ENCODE measurements at places on chromosomes 4 and X.

DNA sequence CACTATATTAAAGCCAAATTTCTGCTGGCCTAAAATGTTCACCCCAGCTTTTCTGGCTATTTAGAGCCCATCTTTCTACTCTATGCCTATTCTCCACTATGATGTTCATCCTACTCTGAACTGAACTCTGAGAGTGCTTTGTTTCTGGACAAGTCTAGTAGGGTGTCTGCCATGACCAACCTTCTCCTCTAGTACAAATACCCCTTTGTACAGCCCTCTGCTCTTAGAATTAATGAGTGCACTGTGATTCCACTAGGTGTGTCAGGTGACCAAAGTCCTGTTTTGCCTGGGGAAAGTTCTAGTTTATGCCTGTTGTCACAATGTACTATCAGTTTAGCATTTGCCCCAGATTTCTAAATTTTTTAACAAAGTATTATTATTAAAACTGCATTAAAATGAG, 388.1 kb upstream of the MAD2L1 start:
- no peak for DNase-seq

DNA sequence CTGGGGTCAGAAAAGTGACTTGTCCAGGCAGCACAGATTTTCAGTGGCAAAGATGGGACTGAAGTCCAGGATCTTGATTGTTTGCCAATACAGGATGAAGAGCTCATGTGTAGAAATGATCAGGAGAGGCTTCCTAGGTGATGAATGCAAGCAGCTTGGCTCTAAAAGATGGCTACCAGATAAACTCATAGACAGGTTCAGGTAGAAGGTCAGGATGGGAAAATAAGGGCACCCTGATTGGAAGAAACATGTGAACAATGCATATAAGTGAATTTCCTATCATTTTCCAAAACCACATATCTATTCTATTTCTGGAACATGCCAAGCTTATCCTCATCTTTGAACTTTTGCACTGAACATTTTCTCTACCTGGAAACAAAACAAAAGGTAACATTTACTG, 87.7 kb downstream of the FAM13A start:
- no peak for DNase-seq

DNA sequence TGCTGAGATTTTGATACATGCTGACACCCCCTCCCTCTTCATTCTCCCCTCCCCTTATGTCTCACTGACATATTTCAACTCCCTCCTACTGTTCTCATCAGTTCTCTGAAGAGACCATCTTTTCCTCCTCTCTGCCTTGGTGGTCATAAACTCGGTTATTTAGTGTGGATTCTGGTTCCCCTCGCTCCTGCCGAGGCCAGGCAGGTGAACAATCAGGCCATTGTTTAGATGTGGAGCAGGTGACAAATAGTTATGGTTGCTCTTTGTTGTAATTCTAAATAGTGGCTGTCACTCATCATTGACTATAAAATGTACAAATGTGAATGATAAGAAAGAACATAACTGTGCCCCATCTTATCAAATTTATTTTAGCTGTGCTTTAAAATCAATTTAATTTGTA, 324.6 kb downstream of the BCOR start:
- no peak for DNase-seq

GRCh38 chr4:185966997-185967775, 101.8 kb upstream of the TLR3 start:
- DNase-seq: no peak

DNA sequence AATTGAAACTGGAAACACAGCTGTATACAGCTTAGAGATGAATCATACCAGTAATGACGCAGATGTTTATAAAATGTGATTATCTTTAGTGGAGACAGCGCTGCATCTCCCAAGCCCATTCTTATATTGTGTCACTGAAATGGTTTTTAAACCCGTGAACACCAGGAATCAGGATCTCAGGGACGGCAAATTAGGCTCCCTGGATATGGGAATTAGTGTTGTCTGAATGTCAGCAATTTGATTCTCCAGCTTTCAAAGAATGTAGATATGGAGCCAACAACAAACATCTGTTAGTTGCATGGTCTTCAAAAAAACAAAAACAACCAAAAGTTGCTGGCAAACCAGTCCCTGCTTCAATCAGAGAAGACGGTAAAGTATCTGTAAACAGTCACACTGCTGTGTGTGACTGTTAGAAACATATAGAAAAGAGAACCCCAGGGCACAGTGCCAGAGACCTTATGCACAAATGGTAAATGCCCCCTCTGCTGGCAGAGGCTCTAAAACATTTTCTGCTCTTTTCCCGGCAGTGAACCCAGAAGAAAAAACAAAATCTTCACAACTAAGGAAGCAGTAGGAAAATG, 351.9 kb upstream of the FTHL17 start:
- no peak for DNase-seq

- no peak for DNase-seq
These were observed 274.5 kb upstream of the NOCT start for GRCh38 chr4:138740816-138741745.

- no peak for DNase-seq
These were observed 1.7 kb upstream of the FGFRL1 start for GRCh38 chr4:1009542-1010394.

- DNase-seq: no peak
These were observed 51.7 kb downstream of the PHF8 start for GRCh38 chrX:53992589-53992988.

GRCh38 chr4:148053298-148054003, 321.6 kb downstream of the ARHGAP10 start:
- DNase-seq: no peak

DNA sequence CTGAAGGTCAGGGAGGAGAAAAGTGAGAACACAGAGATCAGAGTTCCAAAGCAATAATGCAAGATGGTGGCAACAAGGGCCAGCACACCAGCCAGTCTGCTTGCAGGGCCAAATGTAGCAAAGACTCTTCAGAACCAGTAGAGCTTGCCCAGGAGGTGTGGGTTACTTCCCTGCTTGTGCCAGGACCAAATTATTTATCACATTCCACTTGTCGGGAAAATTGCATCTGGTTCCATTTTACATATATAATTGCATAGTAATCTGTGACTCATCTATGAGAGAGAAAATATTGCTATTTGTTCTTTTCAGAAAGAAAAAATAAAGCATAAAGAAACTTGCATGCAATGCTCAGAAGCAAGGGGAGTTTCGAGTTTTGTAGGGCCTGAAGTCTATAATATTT, 41.4 kb downstream of the MAML3 start:
- DNase-seq: no peak

DNA sequence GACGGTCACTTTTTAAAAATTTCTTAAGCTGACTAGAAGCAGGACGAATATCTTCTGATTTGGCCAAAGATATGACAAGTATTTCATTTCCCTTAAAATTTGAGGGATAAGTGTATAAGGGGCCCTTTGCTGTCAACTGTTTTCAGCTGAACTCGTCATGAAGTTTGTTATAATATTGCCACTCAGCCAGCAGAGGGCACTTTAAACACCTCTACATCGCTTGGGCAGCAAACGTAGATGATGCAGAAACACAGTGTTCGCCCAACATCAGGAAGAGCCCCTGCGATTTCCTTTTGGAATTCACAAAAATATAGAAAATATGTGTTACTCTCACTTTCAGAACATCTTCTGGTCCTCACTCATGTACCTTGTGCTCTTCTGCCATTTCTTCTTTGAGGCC, 435.7 kb upstream of the FMR1 start:
- DNase-seq: peak; percentile 1

GRCh38 chr4:111636961-111637585, 508.2 kb upstream of the FAM241A start:
- DNase-seq: no peak

GRCh38 chr4:46393606-46394005, 3.7 kb upstream of the GABRA2 start:
- no peak for DNase-seq

DNA sequence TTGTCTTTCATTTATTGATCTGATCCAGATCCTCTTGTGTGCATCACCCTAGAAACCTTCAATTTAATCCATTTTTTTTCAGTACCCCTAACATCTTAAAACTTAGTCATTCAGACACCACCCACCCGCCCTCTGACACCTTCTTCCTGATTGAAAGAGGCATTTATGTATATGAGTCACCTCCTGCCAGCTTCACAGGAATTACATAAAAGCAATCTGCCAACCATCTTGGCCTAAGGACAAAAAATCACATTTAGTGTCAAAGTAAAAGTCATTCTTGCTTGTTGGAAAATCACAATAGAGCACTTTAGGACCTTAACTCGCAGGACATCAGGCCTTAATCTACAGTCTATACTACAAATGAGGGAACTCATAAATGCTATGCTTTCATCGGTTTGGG, 52.1 kb downstream of the NDST3 start:
- no peak for DNase-seq

DNA sequence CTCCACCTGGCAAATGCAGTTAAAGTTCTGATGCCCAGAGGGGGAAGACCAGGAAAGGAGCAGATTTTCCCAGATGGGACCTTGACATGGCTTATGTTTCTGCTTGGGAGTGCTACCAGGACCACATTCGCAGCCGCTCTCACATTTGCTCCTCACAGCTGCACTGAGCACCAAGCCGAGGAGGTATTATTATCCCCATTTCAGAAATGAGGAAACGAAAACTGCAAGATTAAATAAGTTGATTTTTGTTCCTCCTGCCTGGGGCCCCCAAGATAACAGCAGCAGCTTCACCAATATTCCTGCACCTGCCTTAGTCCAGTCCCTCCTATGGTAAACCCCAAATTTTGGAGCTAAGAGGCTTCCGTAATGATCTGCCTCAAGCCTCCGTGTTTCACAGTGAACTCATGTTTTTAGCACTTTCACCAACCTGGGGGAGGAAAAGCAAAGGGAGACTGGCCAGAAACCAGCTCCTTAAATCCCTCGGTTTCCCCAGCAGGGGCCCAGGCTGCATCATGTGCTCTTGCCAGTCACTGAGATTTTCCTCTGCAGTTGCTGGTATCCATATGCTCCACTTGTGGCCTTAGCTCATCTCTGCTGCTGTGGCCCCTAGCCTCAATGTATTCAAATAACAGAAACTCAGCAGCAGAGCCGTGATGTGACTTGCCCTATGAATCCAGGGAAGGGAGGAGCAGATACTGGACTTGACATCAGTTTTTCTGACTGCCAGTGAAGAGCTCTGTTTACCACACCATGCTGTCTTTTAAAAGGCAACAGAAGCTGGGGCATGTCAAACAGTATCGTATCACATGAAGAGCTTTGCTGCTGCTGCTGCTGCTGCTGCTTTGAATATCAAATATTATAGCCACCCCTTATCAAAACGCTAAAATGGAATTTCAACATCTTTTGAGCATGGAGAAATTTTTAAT, 95.5 kb upstream of the KLHL13 start:
- DNase-seq: peak; percentile 17

DNA sequence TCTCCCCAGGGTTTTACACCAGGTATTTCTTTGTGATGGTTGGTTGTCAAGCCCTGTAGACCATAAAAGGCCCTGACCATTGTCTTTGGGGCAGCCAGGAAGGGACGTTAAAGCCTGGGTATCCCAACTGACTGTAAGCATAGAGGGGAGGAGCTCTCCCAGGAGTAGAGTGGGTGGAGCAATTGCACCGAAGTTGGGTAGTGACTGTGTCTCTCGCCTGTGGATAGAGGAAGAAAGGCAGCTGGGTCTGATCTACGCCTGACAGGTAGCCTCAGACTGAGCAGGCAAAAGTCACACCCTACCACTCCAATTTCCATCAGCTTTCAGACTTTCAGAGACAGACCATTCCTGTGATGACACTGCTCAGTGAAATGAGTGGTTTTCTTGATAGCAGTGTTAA, 123.3 kb downstream of the KLHL8 start:
- DNase-seq: no peak

- DNase-seq: no peak
These were observed at the start of gene CTPS2 for GRCh38 chrX:16712548-16713155. CTPS2 (minus strand) TSS chrX:16712669; CDS start chrX:16702902, 9,767 bp downstream.

DNA sequence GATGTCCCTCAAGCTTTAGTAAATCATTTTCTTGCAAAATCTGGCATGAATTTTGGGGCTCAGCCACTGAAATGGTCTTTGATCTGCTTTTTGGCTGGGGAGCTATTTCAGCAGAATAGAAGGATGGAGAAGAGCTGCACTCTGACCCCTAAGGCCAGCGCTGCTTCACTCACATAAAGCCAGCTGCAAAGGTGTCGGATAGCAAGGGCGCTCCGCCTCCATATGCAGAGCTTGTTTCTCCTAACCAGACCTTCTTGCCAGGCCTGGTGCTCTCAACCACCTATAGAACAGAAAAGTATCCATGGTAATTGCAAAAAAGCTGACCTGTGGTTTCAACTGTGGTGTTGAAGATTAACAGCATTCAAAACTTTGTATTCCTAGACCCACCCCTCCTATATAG, 24.1 kb upstream of the COQ2 start:
- no peak for DNase-seq

GRCh38 chr4:165512424-165512823, 133.6 kb downstream of the CPE start:
- DNase-seq: no peak

DNA sequence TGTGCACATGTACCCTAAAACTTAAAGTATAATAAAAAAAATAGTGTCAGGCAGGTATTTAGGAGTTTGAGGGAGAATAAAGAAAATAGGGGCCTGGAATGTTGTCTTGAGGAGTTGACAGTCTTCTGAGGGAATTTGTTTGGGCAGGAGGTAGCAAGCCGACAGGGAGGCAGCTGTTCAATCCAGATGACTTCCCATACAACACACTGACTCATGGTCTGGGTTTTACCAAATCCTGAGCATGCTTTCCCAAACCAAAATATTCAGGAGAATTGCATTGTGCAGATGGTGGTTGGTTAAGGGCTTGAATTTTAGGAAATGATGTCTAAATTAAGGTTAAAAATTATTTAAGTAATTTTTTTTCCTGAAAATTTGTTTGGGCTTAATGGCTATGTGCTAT, 430.0 kb downstream of the INPP4B start:
- no peak for DNase-seq

DNA sequence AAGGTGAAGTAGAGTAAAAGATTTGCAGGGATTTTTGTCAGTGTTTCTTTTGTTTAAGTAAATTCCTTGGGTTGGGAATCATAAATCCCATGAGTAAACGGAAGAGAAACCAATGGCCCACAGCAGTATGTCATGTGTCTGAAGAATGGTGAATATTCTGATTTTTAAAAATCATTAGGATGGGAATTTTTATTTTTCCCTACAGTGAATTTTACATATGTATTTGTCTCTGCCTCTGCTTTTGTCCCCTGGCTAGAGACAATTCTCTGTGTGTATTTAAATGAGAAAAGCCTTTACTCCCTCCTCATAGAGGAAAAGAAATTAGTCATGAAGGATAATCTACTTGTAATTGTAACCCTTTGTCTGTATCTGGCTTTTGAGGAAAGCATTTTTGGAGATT, 152.1 kb downstream of the THOC2 start:
- DNase-seq: no peak

GRCh38 chrX:574251-574650, 56.3 kb upstream of the SHOX start:
- peak; percentile 9 for DNase-seq

Data from spinal cord (tissue), 10 donors.